ENCODE measurements at places on chromosomes 12 and 14.

GRCh38 chr14:34817768-34818167 is 57.4 kb downstream of the BAZ1A start:
- DNase-seq: no peak

GRCh38 chr12:68356060-68356695 is 24.0 kb upstream of the MDM1 start:
- no peak for DNase-seq

GRCh38 chr12:107749083-107749482 is 11.9 kb downstream of the PRDM4 start:
- no peak for DNase-seq

- DNase-seq: no peak
These were observed 23.3 kb downstream of the SLC38A2 start for GRCh38 chr12:46349253-46349652.

- peak; percentile 75 for DNase-seq
These were observed 55.3 kb downstream of the ISCA2 start for GRCh38 chr14:74548881-74549280.

DNA sequence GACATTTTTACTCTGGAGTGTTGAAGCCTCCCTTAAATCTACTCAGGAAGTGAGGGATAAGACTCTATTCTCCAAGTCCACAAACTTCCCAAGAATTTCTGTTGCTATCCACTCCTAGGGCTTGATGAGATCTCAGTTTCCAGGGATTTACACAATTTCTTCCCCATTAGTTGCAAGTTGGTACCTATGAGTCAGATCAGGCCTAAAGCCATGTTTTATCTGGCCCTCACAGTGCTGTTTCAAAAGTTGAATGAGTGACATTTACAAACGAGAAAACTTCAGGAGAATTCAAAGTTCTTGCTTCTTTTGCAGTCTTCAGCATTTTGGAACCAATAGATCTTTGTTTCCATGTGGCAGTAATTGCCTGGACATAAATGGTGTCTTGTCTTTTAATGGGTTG is 156.4 kb upstream of the SYT10 start:
- no peak for DNase-seq
